ENCODE measurements at places on chromosomes 12 and 14.

- no peak for DNase-seq
These were observed 1.5 kb upstream of the ERBB3 start for GRCh38 chr12:56078427-56078826.

- no peak for DNase-seq
These were observed 57.2 kb downstream of the TSPAN19 start for GRCh38 chr12:84978921-84979320.

GRCh38 chr14:79567306-79567705 lies 644.0 kb downstream of the DIO2 start:
- DNase-seq, result no peak

GRCh38 chr12:82635263-82635662 lies 51.4 kb upstream of the TMTC2 start:
- DNase-seq, result no peak

- peak; percentile 47 for DNase-seq
These were observed 14.8 kb upstream of the PPP1R1A start for GRCh38 chr12:54603173-54603814.

- no peak for DNase-seq
These were observed 182.8 kb downstream of the NUAK1 start for GRCh38 chr12:105955976-105956375.

Data from right renal pelvis (tissue), 4 donors.